ENCODE measurements at places on chromosomes 6 and 20.

GRCh38 chr20:52098186-52098585, 93.4 kb downstream of the ZFP64 start:
- no peak for DNase-seq

DNA sequence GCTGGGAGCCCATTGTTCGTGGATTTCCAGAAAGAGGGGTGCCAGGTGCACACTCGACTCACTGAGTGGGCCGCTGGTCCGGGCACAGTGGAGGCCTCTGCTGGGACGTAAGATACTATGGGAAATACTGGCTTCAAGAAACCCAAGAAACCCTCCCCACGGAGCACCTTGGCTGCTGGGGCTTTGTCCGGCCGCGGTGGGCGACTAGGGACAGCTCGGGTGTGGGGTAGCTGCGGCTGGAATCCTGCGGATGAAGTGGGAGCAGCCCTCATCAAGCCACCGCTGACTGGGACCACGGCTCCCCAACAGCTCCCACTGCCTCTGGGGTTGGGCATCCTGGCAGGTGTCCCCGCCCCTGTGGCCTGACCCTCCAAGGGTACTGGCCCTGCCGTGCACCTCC, 69.5 kb upstream of the GATA5 start:
- no peak for DNase-seq

DNA sequence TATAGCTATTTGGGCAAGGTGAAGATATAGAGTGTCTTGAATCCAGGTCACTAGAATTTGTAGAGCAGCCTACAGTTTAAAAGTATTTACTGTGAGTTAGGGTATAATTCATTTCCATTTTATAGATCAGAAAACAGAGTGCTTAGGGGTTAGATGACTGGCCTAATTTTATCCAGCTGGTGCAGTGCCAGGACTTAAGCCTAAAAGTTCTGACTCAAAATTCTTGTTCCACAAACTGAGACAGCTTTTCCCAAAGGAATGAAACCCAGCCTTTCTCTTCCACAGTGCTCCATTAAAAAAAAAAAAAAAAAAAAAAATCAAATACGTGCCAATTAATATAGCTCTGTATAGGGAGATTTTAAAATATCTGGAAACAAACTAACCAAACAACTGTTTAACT, 441.0 kb upstream of the MARCKS start:
- DNase-seq, result no peak

DNA sequence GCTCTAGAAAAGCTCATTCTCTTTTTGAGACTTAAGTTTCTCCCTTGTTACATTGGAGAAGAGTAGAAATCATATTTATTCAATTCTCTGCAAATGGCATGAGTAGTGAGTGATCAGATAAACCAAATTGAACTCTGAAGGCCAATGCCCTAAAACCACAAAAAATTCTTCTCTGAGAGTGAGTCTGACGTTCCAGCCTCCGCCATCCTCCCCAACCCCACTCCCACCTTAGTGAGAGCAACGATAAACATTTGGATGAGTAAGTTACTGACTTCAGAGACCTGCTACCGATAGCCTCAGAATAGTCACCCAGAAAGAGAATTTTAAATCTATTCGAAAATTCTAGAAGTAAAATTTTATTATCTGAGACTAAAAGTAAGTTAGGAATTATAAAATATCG, 94.6 kb downstream of the TFAP2A start:
- DNase-seq, result no peak

- DNase-seq, result no peak
Measured at GRCh38 chr6:90293319-90293953, 3.2 kb downstream of the BACH2 start.

DNA sequence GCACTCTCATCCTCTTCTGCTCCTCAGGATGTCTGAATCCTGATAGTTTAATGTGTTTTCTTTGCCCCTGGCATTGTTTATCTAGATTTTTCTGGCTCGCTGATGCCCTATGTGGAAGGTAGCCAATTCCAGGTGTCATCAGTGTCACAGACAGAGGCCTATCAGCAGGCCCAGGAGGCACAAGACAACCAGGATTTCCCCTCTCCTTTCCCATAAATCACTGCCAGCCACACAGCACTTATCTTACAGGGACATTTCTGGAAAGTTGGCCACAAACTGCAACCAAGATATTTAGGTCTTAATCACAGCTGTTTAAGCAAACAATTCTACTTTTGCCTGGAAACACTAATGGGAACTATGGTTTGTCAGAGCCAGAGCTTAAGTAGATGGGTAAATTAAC, 28.1 kb downstream of the ADGRF5 start:
- no peak for DNase-seq

Measured in naive B cell (primary cell).